Fibroblast of lung (primary cell): ENCODE measurements at places on chromosomes 7 and 10. TPM values are rescaled to one million over a fixed set of nuclear protein-coding genes. Genes with fewer than 3 reads are reported as not detected.

- DNase-seq = no peak
Observed at GRCh38 chr7:31478721-31479120, 35.2 kb upstream of the ITPRID1 start.

DNA sequence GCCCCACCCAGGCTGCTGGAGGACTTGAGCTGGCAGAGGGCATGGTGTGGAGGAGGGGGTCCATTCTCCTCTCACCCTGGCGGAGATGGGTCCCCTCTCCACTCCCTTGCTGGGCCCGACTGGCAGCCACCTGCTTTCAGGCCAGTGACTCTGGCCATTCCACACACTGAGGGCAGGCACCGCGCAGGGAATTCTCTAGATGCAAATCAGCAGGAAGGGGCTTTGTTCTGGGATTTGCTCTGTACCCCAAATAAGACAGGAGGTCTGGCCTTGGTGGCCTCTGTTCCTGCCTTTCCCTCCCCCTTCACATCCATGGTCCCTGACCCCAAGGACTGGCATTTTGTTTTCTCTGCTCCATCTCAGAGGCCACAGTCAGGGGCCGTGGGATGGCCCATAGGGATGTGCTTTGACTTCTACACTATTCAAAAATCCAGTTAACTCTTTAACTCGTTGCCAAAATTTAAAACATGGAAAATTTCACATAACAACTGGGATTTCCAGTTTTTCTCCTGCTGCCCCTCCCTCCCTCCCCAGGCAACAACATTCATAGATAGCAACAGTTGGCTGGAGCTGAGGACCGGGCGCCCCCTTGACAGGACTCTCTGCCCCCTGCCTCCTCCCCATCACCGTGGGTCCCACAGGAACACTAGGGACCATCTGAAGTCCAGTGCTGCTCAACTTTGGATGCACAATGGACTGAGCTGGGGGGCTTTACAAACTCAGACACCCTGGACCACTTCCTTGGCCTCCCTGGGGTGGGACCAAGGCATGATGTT lies 33.9 kb downstream of the PPIF start:
- no peak for DNase-seq

DNA sequence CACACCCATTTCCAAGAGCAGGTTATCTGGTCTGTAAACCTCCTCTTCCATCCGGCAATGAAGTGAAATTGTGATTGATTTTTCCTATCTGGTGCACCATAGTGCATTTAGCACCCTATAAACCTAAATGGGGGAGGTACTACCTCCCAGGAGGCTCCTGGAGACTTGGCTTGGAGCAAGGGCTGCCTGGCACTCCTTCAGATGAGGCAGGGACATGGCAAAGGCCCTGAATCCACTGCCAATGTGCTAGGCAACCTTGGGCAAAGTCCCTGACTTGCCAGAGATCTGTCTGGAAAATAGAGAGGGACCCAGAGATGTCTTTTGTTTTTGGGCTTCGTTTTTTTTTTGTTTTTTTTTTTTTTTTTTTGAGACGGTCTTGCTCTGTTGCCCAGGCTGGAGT lies 6.7 kb upstream of the GRID1 start:
- no peak for DNase-seq

- DNase-seq = no peak
Observed at GRCh38 chr10:132885451-132886210, 56.7 kb downstream of the CFAP46 start.

DNA sequence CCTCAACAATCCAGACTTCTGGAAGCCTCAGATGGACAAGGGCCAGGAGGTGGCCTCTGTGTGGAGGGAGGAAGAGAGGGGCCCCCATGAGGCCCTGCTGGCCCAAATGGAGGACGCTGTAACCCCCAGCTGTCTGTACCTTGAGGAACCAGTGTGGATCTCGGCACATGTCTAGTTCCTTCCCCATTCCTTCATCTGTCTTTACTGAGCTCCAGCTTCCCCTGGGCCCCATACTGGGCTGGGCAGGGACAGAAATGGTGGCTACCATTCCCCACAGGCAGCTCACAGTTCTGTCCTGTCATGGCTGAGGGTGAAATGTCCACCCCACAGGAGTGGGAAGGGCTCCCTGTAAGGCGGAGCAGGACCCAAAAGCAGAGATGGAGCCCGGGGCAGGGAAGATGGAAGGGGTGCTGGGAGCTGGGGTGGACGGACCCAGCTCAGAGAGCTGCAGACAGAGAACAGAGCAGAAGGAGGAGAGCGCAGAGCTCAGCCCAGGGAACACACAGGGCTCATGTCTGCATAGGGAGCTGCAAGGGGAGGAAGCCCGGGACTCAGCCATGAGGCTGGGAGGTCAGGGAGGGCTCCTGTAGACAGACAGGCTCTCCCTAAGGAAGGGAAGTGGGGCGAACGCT lies 22.8 kb downstream of the ANTXRL start:
- no peak for DNase-seq

GRCh38 chr10:66058594-66058993 lies 867.2 kb upstream of the LRRTM3 start:
- DNase-seq = no peak

- DNase-seq = no peak
Observed at GRCh38 chr7:70472601-70473237, 659.2 kb upstream of the GALNT17 start.

DNA sequence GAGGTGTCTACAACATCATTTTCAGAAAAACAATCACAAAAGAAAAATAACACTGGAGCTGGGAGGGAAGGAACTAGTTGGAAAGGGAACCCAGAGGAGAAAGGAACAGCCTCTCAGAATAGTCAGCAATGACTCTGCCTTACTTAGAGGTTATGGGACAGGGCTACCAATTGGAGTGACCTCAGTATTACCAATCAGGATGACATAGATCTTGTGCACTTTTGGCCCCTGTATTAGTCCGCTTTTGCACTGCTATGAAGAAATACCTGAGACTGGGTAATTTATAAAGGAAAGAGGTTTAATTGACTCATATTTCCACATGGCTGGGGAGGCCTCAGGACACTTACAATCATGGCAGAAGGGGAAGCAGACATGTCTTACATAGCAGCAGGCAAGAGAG lies 99.7 kb upstream of the SDK1 start:
- no peak for DNase-seq

GRCh38 chr10:86035791-86036543 lies 330.6 kb downstream of the GRID1 start:
- no peak for DNase-seq

- no peak for DNase-seq
Observed at GRCh38 chr7:87202705-87203104, 16.8 kb downstream of the TMEM243 start.

DNA sequence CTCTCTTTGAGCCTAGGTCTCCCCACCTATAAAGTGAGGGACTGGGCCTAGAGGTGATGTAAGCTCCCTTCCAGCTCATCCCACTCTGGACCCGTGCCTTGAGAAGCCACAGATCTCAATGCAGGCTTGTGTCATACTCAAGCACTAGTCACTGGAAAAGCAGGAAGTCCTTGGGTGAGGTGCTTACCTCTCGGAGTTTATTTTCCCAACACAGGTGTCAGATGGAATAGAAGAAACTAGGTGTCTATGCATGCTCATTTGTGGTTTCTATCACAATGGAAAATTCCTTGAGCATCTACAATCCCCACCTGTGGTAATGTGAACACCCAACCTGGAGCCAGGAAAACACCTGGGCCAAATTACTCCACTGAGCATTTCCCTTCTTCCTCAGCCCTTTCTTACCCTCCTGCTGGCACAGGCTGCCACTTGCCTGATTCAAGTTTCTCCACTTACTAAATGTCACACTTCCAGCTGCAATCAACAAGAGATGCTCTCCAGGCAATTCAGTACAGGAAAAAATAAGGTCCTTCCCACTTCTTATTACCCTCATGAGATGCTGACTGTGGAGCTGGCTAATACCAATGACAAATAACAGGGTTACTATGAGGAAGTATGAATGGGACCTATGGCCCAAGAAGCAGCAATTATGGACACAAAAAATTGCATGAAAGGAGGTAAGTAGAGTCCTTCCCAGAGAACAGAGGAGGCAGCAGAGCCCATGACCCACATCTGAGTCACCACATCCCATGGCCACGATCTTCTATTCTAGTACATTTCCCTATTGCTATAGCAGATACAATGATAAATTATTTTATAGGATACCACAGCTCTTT lies 13.1 kb downstream of the LSM5 start:
- DNase-seq = no peak

DNA sequence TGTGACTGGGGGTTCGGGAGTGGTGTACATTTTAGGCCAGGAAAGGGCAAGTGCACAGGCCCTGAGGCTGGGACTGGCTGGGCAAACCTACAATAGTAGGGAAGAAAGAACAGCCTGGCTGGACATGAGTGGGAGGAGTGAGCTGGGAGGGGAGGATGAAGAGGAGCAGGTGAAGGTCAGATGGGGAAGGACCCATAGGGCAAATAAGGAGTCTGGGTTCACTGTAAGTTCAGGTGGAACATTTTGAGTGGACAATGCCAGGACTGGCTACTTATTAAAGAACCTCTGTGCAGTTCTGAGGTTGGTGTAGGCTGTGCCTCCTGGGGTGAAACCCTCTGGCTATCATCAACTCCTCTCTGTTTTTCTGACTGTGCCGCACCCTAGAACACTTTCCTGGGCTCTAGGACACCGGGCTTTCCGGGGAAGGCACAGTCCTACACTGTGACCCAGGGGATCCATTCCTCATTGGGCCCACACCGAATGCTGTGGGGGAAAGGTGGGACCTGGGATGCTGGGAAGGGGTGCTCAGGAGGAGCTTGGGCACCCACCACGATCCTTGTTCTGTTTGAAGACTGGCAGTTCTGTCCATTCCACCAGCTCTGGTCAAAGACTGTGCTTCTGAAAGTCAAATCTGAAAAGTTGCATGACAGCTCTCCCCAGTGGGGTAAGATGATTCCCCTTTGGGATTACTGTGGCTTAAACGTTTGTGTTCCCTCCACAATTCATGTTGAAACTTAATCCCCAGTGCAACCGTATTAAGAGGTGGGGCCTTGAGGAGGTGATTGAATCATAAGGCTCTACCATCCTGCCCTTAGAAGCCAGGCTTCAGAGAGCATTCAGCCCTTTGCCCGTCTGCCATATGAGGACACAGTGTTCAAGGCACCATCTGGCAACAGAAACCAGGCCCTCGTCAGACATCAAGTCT lies 4.0 kb upstream of the MMP21 start:
- DNase-seq = no peak

GRCh38 chr10:3064423-3064822 lies 2.9 kb upstream of the PFKP start:
- no peak for DNase-seq

The CPA4 gene
- total RNA-seq = 6.4 and 20.0 TPM in 2 replicates

The UNC5B gene
- 36.0 and 60.8 TPM in 2 replicates for total RNA-seq

The FAM25G gene
- total RNA-seq = not detected in 2 replicates

The PRF1 gene
- not detected in 2 replicates for total RNA-seq

The RGR gene
- total RNA-seq = not detected in 2 replicates
